ENCODE measurements at places on chromosomes 7 and 10.

DNA sequence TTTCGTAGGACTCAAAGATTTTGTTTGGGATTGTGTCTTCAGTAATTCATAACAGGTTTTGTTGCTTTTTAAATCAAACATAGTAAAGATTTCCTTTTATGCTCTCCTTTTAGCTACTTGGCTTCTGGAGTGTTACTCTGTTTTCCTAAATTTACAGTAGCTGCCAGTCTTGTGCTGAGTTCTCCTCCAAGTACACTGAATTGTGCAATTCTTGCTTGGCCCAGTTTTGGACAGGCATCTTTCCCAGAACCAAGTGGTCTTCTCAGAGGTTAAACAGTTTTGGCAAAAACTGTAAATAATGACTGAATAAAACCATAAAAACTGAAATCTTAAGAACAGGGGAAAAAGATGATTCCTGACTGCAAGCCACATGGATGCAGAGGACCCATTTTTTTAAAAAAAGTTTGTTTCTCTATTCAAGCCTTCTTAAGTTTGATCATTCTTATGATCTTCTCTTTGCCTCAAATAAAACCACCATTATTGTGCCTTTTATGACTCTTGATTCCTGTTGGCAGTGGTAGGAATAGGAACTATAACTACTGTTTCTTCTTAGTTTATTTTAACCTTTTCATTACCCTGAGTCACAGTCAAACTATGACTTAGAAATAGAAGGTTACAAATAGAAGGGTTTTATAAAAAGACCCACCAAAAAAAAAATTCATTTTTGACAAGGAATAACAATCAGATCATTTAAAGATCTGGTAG lies 88.0 kb downstream of the MDFIC start:
- DNase-seq, result no peak

DNA sequence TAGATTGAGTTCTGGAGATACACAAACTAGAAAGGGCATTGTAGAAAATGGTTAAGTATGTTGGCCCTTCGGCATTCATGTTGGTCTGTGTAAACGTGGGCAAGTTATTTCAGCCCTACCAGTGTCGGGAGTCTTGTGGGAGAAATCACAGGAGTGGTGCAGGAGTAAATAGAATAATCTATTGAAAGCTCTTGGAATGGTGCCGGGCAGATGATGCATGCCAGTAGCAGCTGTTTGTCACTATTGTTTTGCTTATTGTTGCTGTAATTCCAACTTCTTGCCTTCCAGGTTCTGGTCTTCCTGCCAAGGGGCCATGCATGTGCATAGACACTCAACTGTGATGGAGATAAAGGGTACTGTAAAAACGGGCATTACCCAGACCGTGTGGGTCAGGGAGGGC lies 259.4 kb downstream of the CAMK1D start:
- DNase-seq, result no peak

- no peak for DNase-seq
Measured at GRCh38 chr10:21055339-21056135, 158.4 kb upstream of the NEBL start.

GRCh38 chr7:130639388-130639787 lies 29.2 kb downstream of the COPG2 start:
- no peak for DNase-seq

- DNase-seq, result no peak
Measured at GRCh38 chr7:11650030-11650429, 182.0 kb downstream of the THSD7A start.

GRCh38 chr7:472640-472957 lies 47.0 kb downstream of the PDGFA start:
- no peak for DNase-seq

GRCh38 chr10:53361936-53362335 lies 589.4 kb upstream of the MBL2 start:
- DNase-seq, result no peak
